ENCODE measurements at places on chromosomes 6 and 20. TPM values are rescaled to one million over a fixed set of nuclear protein-coding genes. Genes with fewer than 3 reads are reported as not detected.

The LAMP5 gene
- total RNA-seq = not detected

The TDRD6 gene
- 0.35 TPM for total RNA-seq

The ANGPT4 gene
- not detected for total RNA-seq

The FRS3 gene
- 1.2 TPM for total RNA-seq

The COL11A2 gene
- total RNA-seq = not detected

The CALHM6 gene
- total RNA-seq = 0.45 TPM

The TGM2 gene
- total RNA-seq = 1.9 TPM

The RAD21L1 gene
- total RNA-seq = 0.25 TPM

The ASIP gene
- total RNA-seq = not detected

The HDGFL1 gene
- total RNA-seq = not detected

The ZNF311 gene
- 0.20 TPM for total RNA-seq

The MRPL14 gene
- 43.9 TPM for total RNA-seq

DNA sequence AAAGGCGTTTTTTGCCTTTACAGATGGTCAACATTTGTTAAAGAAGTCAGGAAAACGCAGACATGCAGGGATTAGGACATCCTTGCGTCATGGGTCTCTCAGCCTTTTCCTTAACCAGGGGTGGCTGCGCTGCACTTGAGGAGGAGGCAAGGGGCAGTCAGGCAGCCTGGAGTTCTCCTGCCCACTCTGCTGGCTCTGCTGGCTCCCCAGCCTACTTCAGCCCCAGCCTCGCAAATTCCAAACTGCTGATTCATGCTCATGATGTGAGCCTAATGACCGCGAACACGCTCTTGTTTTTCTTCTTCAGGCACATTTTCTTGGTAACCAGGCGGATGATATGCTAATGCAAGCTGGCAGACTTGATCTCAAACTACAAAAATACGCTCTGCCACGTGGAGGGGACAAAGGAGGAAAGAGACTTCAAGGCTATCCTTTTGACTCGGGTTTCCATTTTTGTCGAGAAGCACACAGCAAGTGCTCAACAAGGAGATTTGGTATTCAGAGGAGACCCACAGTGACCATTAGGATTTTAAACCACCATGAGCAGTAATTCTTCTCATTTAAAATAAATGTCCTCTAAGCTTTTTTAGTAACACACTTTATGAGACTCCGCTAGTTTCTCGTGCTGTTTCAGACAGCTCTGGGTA lies 290.3 kb upstream of the STXBP5 start:
- peak; percentile 85 for DNase-seq

GRCh38 chr6:4611429-4612129 lies 164.6 kb upstream of the CDYL start:
- DNase-seq = no peak

- no peak for DNase-seq
Measured at GRCh38 chr6:47832386-47833100, 50.7 kb downstream of the OPN5 start.

GRCh38 chr6:143087856-143088255 lies 27.2 kb downstream of the AIG1 start:
- no peak for DNase-seq

- DNase-seq = no peak
Measured at GRCh38 chr6:159257846-159258245, 88.6 kb downstream of the FNDC1 start.

DNA sequence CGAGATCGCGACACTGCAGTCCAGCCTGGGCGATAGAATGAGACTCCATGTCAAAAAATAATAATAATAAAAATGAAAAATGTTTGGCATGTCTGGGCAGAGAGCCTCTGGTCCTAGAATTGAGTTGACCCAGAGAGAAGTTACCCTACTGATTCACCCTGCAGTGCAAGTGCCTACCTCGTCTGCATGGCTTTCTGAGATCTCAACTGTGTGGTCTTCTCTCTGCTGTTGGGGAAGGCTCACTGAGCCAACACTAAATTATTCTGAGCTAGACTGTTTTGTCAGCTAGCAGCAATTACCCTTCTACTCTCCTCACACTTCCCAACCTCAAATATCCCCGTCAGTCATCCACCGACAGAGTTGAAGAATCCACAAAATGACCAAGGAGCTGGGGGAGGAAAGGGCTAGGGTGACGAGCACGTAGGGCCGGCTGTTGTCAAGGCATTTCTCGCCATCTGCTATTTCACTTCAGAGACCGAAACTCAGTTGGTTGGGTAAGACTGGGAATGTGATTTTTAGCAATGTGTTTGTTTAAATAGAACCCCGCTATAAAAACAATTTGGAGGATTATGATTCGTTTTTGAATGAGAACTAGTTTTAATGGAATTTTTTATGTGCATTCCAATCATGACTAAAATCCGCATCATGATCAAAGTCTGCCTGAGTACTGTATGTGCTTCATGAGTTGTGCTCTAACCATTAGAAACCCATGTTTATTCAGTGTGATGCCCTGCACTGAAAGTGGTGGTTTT lies 9.4 kb downstream of the MAS1 start:
- DNase-seq = peak; percentile 0

DNA sequence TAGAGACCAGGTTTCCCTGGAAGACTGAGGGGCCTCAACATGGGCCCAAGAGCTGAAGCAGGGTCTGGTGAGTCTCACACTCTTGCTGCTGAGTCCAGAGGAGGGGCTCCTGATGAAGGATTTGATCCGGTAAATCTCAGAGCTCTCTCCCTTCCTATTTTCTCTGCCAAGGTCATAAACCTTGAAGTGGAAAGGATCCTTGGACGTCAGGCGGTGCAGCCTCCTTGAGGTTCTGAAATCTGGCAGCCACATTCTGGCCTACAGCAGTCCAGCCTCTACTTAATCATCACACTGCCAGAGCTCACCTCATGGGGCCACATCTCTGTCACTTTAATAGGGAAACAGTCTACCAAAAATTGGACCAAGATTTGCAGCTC lies 24.0 kb downstream of the ACSS1 start:
- no peak for DNase-seq

DNA sequence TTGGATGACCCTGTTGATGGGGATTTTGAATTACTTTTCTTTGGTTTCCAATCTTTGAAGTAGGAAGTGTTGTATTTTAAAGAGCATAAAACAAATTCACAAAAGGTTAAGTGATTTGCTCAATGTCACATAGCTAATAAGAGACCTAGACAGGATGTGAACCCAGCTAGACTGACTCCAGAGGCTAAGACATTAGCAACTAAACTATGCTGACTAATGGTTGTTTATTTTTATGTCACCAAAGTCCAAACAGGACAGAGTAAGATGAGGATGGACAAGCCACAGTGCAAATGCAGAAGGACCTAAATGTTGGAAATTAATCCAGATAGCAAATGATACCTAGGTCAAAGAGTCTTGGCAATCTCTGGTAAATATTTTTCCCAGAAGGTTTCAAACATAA lies 38.0 kb downstream of the OGFRL1 start:
- no peak for DNase-seq

DNA sequence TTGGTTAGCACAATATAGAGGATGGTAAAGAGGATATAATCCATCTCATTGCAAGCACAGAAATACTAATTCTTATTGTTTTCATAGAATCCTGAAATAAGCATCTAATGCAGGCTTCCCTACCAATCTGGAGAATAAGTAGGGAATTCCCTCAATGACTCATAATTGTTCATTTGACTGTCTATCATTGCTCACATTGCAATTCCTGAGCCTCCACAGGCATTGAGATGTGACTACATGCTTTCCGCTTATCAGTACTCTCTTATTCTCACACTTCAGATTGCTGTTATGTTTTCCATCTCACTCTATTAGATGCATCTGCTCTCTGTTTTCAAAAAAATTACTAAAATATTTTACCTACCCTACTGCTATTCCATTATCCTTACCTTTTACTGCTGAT lies 216.2 kb upstream of the PRSS16 start:
- no peak for DNase-seq

- no peak for DNase-seq
Measured at GRCh38 chr6:111676383-111676782, 70.7 kb upstream of the TRAF3IP2 start.

DNA sequence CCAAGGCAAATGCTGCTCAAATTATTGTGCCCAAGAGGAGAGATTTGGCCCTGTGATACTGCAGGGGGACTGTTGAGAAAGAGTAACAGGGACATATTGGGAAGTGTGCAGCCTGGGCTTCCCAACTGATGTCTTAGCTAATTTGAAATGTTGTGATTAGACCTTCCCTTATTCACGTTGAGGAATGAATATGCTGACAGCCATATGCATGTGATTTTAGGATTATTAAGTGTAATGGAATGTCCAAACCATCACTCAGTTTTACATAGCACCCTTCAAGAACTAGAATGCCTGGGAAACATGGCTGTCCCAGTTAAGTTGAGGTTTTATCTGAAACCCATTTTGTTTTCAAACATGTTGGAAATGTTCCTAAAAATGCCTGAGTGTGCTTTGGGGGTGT lies 81.4 kb downstream of the CARMIL1 start:
- no peak for DNase-seq

GRCh38 chr6:37222125-37222967 lies 35.2 kb upstream of the TBC1D22B start:
- DNase-seq = peak; percentile 51

GRCh38 chr20:45946149-45946970 lies 11.9 kb downstream of the PCIF1 start:
- no peak for DNase-seq

- no peak for DNase-seq
Measured at GRCh38 chr20:19074828-19075516, 137.5 kb upstream of the SLC24A3 start.

DNA sequence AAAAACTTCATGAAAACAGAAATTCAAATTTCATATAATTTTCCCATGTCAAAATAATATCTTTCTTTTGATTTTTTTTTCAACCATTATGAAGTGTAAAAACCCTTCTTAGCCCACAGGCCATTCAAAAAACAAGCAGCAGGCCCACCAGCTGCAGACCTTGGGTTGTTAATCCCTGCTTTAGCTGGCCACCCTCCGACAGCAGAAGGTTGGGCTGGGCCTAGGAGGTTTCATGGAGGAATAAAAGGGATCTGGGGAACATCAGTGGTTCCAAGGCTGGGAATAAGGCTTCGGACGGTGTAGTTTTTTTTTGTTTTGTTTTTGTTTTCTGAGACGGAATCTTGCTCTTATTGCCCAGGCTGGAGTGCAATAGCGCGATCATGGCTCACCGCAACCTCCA lies 3.6 kb upstream of the HSP90AB1 start:
- DNase-seq = no peak

- no peak for DNase-seq
Measured at GRCh38 chr20:11338496-11339306, 579.0 kb upstream of the BTBD3 start.

- peak; percentile 36 for DNase-seq
Measured at GRCh38 chr20:2206957-2207769, 88.6 kb upstream of the TGM3 start.

- no peak for DNase-seq
Measured at GRCh38 chr6:156280065-156280464, 497.1 kb upstream of the ARID1B start.

DNA sequence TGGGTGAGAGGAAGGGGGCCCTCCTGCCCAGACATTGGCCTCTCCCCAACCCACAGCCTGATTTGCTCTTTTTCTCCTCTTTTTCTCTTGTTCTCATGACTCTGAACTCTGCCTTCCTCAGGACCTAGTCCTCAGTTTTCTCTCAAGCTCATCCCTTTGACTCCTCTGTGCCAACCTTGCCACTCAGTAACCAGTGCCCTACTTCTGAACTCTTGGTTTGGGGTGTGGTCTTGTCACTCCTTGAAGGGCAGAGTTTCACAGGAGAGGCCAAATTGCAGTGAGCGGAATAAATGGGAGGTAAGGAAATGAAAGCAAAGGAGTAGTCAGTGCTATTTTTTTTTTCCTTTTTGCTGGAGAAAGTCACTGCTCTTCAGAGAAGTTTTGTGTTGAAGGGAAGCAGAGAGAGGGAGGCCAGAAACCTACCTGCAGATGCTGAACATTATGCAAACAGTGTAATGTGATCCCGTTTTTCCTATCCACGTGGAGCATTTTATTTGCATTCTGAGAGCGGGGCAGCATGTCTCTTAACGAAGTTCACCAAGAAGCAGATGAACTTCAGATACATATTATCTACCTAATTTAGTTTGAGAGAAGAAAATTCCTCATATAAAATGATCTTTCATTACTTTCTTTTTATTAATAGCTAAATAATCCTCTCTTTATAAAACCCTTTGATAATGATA lies 26.9 kb downstream of the CFAP61 start:
- DNase-seq = no peak

DNA sequence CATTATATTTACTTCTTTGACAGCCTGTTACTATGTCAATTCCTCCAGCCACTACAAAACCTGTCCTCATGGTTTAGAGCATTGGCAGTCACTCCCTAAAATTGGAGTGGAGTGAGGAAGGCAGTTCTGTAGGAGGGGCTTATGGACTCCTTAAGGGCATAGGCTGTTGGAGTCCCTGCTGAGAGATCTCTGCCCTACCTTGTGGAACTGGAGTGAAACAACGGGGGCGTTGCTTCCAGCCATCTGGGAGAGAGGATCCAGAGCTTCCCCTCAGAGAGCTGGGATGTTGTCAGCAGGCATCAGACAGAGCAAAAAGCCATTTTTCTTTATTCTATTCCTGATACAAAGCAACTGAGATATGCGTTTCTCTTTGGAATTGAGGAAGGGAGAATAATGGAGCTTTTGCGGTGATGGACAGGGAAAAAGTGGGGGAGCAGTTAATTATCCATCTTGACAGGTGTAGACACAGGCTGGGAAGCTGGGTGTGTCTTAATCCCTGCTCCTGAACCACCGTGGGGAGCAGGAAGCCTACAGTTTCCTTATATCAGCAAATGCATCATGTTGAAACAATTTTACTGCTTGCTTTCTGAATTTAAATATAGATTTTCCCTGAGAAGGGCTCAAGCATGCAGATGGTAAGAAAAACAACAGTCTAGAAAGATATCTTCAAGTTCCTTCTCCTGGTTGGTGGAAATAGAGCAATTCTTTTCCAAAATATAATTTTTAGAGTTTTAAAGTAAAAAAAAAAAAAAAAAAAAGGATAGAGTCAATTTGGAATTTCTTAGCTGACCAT lies 402.5 kb downstream of the PLCB1 start:
- no peak for DNase-seq

DNA sequence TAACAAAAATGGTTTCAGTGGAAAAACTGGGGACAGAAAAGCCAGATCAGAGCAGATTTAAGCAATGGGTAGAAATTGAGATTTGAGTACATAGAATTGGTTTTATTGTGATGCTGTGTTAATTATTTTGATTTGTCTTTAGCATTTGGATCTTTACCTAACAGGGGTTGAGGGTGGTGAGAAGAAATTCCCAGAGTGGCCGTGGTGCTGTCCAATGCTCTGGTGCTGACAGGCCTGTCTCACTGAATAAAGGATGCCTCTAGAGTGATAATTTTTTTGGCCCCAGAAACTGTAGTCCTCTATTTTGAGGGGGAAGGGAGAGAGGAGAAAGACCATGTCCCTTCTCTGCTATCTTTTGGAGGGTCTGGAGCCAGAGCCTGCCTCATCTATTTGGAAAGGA lies 79.1 kb downstream of the LYRM2 start:
- no peak for DNase-seq

DNA sequence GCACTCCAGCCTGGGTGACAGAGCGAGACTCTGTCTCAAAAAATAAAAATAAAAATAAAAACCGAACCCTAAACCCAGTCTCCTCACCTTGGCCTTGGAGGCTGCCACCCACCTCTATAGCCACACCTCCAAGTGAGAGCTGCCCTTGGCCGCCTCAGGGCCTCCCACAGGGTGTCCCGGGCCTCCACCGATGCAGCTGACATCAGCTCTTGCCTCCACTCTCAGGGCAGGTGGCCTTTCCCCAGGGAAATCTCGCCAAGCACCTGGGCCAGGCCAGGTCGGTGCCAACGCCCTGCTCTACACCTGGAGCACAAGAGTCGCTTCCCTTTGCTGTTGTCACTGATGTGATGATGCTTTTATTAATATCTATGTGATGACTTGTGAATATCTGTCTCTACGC lies 8.9 kb upstream of the MYL9 start:
- no peak for DNase-seq

All from NCI-H460 (cell line).